ENCODE measurements at places on chromosomes 7 and 10. TPM values are rescaled to one million over a fixed set of nuclear protein-coding genes. Genes with fewer than 3 reads are reported as not detected.

Gene NPFFR1
- total RNA-seq, result not detected

Gene PTCD1
- 5.1 TPM for total RNA-seq

Gene PCDH15
- not detected for total RNA-seq

Gene STEAP4
- total RNA-seq, result 0.02 TPM

Gene CYP3A4
- total RNA-seq, result 0.05 TPM

Gene ACSM6
- not detected for total RNA-seq

Gene PPP1R17
- total RNA-seq, result not detected

All from M059J (cell line).